Right renal pelvis (tissue), 4 donors: ENCODE measurements at places on chromosomes 13 and 19. TPM values are rescaled to one million over a fixed set of nuclear protein-coding genes. Genes with fewer than 3 reads are reported as not detected.

DNA sequence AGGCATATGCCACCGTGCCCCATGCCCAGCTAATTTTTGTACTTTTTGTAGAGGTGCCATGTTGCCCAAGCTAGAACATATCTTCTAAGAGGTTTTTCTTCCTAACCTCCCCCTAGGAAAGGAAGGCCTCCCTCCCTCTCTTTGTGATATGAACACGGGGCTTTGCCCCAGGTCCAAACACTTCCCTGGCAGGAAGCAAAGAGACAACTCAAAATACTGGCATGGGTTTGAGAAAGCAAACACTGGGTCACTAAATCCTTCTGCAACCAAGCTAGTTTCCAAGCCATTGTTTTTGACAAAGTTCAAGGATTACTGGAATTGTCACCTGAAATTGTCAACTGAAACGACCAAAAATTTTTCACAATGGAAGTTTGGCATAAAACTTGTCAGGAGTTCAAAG lies 8.8 kb downstream of the CC2D1A start:
- DNase-seq, result no peak

DNA sequence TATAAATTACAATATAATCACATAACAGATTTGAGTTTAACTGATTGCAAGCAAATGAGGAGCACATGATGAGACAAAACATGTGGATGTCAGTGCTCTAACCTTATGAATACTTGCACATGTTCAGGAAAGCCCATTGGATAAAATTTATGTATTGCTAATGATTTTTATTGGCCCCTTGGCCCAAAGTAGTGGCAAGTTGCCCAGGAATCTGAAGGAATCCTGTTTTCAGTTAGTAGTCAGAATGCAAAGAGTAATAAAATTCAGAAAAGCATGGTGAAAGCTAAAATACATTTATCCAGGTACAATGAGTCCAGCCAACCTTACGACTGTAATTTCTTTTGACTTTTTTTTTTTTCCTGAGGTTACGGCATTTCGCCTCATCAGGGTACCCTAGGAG lies 1539.4 kb downstream of the EFNB2 start:
- no peak for DNase-seq

- no peak for DNase-seq
Observed at GRCh38 chr19:7467009-7467989, 21.5 kb downstream of the PEX11G start.

GRCh38 chr19:46697204-46697960 lies 19.5 kb downstream of the PRKD2 start:
- peak; percentile 72 for DNase-seq

GRCh38 chr13:94966422-94966955 lies 254.1 kb upstream of the SOX21 start:
- no peak for DNase-seq

PBX4 gene
- polyA plus RNA-seq, result 3.9 TPM
